AG04449 (cell line): ENCODE measurements at places on chromosomes 3 and 15.
A peak's percentile ranks its signal among the peaks of the same experiment; 100 is the strongest.

GRCh38 chr3:124492824-124493223, 237.4 kb upstream of the UMPS start:
- DNase-seq, result no peak

GRCh38 chr3:101591071-101591470, 17.1 kb downstream of the PCNP start:
- no peak for DNase-seq

DNA sequence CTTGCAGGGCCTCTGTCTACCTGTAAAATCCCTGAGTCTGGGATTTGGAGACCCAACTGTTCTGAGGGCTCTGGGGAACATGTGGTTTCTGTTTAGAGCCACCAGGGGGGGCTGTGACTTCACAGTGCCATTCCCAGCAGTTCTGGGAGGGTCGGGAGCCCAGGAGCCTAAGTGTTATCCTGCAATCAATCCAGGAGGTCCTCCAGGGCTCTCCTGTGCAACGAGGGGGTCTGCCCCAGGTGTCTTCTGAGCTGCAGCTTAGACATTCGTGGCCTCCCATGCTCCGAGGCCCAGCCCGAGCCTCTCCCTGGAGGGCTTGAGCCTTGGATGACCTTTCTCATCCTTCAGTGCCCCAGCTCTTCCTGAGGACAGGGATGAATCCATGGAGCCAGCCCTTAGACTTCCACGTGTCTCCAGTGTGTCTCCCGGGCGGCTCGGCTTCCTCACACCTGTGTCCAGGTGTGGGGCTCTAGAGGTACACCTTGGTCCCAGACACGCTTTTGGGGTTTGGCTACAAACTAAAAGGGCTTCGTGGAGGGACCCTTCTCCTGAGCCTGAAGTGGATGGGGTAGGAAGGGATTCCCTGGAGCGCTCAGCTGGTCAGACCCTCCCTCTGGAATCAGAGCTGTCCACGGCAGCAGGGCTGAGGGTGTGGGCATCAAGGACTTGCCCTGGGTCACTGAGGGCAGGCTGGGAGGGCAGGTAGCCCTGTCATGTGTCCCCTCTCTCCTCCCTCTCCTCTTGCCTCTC, 20.3 kb upstream of the ABTB1 start:
- DNase-seq, result no peak

DNA sequence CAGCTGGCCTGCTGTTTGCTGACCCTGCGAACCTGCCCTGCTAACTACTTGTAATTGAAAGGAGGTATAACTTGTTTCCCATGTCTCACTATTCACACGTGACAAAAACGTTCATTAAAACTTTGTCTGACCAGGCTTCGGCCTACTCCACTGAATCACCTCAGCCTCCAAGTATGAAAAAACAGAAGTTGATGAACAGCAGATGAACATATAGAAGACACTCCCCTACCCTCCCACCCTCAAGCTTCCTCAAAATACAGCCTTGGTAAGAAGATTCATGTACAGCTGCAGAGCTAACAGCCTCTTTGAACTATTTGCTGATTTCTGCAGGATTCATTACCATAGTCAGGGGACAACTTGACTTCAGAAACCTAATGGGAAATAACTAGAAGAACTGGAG, 10.7 kb downstream of the RBM15B start:
- no peak for DNase-seq

DNA sequence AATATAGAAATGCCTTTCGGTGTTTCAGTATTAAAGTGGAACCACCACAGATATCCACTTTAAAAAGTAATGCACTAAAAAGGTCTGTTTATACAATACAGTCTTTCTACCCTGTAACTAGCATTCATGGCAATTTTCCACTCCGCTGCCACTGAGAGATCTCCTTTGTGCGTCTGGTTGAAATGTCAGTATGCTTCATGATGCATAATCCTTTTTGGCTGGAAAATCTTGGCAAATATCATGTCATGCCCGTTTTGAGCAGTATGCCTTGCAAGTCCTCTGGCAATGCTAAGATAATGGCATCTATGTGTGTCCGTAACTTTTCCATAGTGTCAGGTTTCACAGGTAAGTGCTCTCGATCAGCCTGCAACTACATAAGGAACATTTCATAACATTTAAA, 30.8 kb upstream of the ARF4 start:
- no peak for DNase-seq

GRCh38 chr3:68033867-68034266, 379.5 kb upstream of the SUCLG2 start:
- DNase-seq, result no peak

- no peak for DNase-seq
Measured at GRCh38 chr3:24551626-24552025, 57.0 kb upstream of the THRB start.

DNA sequence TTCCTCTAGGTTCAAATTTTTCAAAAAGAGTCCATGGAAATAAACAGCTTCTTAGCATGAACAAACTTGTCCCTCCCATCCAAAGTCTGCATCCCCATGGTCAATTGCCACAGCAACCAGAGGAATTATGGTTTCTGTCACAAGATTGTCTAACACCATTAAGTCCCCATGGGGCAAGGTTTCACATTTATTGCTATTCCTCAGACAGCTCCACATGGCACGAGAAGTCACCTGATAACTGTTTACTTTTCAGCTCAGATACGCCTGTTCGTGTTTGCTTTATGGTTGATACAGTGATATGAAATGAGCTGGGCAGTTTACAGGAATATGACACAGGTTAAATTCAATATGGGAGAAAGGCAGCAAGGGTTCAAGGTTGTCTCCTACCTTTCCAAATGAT, 37.9 kb upstream of the MUC13 start:
- DNase-seq, result no peak

DNA sequence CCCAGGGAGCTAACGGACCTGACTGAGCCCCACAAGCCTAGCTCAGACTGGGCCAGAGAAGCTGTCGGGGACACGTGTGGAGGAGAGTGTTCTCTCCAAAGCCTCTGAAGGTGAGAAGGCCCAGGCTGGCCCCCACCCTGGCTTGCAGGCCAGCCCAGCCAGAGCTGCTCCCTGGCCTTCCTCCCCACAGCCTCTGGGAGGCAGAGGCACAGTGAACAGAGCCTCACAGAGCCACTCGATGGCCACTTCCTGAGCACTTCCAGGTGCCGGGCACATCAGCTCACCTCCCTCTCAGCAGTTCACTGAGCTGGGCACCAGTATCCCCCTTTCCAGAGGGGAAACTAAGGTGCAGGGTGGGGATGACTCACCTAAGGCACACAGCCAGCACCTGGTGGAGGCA, 109.4 kb upstream of the LINGO1 start:
- no peak for DNase-seq

GRCh38 chr3:81218023-81218422, 543.4 kb downstream of the GBE1 start:
- no peak for DNase-seq

DNA sequence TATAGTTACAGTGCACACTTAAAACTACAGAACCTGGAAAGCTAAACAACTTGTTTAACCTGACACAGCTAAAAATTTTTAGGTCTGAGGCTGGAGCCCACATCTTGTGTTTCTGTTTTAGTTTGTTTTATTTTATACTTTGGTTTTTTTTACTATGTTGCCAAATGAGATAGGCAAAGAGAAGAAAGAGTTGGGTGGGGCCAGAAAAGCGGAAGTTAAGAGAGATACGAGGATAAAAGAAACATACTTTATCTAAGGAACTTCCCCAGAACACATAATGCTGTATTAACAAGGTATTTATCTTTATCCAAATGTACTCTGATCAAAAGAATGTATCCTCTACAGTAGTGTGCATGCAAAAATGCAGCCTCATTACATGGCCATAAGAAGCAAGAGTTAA, 1145.7 kb downstream of the EPHA3 start:
- no peak for DNase-seq

- no peak for DNase-seq
Measured at GRCh38 chr3:159417761-159418160, 570.9 kb upstream of the IL12A start.

DNA sequence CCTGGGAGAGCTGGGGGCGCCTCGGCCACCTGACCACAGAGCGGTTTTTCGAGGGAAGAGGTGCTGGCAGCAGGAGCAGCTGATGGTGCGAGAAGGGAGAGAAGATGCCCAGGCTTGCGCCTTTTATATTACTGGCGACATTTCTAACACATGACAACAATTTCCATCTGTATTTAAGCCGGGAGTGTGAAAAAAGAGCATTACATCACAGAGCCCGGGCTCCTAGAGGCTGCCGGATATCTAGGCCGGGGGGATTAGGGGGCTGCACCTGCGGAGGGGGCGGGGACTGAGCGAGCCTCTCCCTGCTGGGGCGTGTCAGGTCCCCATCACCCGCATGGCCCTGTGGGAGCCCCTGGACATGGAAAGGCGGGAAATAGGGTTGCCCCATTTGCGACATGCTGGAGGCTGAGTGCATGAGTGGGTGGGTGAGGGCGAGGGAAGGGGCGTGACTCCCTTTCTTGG, 440.7 kb downstream of the MAGI1 start:
- DNase-seq, result no peak

- no peak for DNase-seq
Measured at GRCh38 chr15:35728219-35728940, 182.4 kb upstream of the DPH6 start.

- DNase-seq, result peak; percentile 95
Measured at GRCh38 chr3:49500732-49501609, 30.9 kb downstream of the DAG1 start.

DNA sequence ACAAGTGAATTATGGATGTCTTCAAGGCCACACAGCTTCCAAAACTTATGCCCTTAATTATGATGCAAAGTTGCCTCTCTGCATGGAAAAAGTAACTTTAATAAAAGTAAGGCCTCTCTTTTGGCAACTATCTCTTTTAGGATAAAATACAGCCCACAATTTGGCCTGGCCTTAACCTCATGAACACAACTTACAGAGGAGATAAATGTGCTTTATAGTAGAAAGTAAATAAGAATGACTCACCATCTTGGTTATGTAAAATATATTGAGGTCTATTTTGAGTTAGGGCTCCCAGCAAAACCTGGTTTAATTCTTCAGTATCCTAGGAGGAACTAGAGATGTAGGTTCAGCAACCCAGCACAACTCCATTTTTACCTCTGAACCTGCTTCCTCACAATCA, 164.0 kb downstream of the ROBO2 start:
- DNase-seq, result no peak

DNA sequence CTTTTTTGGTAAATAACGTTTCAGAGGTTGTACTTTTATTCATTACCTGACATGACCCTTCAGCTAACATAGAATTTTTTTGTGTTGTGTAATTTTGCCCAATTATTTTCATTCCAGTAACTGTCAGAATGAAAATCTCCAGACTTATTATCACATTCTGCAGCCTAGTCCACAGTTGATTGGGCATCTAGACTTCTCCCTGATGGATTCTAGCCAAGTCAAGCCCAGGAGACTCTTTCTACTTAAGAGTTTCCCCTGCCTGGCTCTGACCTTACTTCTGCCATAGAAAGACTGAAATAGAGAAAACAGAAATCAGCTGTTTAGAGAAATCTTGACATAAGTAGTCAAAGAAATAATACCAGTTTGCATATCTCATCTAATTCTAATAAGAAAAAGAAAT, 82.9 kb upstream of the CDAN1 start:
- DNase-seq, result no peak

DNA sequence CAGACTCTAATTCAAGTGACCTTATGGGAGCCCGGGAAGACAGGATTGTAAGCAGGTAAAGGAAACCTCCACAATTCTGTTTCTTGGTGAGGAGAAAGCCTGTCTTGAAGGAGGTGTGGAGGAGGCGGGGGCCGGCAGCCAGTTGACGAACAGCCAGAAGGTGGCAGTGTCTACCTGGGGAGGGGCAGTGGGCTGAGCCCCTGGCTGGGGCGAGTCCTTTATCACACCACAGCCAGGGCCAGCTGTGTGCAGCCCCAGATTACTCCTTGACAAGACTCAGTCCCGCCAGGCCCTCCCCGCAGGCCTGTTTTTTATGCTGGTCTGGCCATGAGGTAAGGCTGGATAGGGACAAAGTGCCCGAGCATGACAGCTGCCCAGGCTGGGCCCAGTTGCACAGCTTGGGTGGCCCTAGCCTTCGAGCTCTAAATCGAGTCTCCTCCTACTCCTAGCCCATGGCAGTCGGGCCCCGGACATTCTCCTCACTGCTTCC, 40.9 kb upstream of the IDH2 start:
- no peak for DNase-seq

- no peak for DNase-seq
Measured at GRCh38 chr15:37536967-37537605, 397.4 kb upstream of the TMCO5A start.

DNA sequence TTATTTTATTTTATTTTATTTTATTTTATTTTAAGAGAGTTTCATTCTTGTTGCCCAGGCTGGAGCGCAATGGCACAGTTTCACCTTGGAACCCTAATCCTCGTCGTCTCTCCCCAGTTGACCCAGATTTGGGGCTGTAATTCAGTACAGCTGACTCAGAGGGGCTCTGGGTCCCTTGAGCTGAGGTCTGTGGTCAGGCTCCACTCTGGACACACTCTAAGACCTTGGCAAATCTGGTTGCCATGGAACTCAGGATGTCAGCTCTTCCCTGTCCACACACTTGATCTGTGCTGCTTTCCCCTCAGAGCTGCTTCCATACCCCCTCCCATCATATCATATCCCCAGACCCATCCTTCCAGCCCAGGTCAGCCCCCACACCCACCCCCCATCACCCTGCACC, 675 bp upstream of the CYP11A1 start:
- DNase-seq, result no peak

GRCh38 chr3:157585386-157585785, 82.2 kb upstream of the VEPH1 start:
- DNase-seq, result no peak

DNA sequence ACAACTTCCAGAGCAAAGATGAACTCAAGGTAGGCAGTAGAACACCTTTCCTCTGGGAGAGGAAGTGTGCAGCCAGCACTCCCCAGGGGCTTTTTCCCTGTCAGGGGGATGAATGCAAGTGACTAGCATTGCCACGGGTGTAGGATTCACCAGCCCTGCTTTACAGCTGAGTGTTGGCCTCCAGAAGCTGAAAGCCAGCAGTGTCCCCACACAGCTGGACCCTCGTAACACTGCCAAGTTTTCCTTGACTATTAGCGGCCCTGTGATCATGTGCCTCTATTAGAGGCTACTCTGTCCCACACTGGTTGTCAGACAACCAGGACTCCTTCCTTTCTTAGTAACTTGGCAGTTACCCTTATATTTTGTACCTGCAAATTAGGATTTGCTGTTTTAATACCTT, 104.9 kb upstream of the MANF start:
- no peak for DNase-seq
